Vagina (tissue), 2 donors: ENCODE measurements at places on chromosomes 1 and 21.

DNA sequence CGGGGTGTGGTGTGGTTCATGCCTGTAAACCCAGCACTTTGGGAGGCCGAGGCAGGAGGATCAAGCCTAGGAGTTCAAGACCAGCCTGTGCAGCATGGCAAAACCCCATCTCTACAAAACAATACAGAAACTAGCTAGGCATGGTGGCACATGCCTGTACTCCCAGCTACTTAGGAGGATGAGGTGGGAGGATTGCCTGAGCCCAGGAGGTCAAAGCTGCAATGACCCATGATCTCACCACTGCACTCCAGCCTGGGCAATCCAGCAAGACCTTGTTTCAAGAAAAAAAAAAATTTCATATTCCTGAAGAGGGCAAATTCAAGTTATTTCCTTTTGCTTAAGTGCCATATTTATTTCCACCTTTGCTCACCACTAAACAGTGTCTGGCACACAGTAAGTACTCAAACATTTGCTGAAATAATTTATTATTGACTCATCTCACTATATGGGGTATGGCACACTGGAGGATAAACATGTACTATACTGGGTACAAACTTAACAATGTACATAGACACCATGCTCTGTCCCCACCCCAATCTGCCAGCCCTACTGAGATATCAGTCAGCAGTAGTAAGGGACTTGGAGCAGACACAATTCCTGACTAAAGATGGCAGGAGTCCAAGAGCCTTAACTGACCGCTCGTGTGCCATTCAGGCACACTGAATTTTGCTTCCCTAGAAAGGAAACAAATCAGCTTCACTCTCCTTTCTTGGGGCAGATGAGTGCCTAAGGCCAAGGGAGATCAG is 15.5 kb downstream of the MEAF6 start:
- no peak overlapping the region for H3K4me3 ChIP-seq
- DNase-seq, result no peak

DNA sequence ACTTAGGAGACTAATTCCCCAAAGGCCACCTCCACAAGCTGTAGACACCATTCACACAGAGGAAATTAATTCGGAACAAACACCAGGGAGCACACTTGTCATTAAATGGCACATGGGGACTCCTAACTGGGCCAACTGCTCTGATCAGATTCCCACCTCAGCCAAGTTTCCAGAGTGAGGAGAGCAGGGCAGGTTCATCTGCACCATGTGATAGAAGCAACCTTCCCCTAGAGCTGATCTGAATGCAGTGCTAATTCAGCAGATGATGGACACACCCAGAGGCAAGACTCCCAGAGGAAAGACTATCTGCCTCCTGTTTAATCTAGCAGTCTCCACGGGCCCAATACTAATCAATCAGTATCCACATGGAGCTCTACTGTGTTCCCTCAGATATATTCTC is 147.0 kb downstream of the VAV3 start:
- no peaks in the 10 kb centered on the region for H3K4me1 ChIP-seq
- no peak for DNase-seq
- H3K4me3 ChIP-seq, result no peak overlapping the region
- H3K36me3 ChIP-seq, result no peaks in the 10 kb centered on the region

DNA sequence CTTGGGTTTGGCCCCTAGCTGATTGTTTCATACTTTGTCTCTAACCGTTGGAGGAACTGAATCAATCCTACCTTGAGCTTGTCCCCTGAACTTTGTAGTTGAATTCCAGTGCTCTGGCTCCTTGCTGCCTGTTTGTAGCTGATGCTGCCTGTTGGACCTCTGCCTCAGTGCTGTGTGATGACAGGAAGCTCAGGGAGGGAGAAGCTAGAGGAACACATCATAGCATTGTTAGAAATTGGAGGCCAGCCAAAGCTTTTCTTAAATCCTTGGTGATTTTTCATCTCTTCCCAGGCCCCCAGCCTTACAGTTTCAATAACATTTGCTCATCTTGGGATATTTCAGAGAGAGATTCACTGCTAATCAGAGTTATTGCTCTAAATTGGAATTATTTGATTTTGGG is 34.0 kb downstream of the MACF1 start:
- no peak for DNase-seq
- no peak overlapping the region for H3K27ac ChIP-seq
- no peaks in the 10 kb centered on the region for H3K27me3 ChIP-seq
- peaks cover 6% of the 10 kb centered on the region for H3K4me1 ChIP-seq

- H3K4me3 ChIP-seq, result no peak overlapping the region
- H3K27ac ChIP-seq, result no peak overlapping the region
- H3K36me3 ChIP-seq, result no peaks in the 10 kb centered on the region
- no peaks in the 10 kb centered on the region for H3K4me1 ChIP-seq
- no peak for DNase-seq
These were observed 61.4 kb upstream of the KIRREL1 start for GRCh38 chr1:157932069-157932468.

GRCh38 chr1:228867951-228868730 is 132.9 kb downstream of the RHOU start:
- H3K4me1 ChIP-seq, result peaks cover 11% of the 10 kb centered on the region
- no peaks in the 10 kb centered on the region for H3K27me3 ChIP-seq
- DNase-seq, result peak; percentile 77
- no peak overlapping the region for H3K27ac ChIP-seq
- H3K4me3 ChIP-seq, result no peak overlapping the region

DNA sequence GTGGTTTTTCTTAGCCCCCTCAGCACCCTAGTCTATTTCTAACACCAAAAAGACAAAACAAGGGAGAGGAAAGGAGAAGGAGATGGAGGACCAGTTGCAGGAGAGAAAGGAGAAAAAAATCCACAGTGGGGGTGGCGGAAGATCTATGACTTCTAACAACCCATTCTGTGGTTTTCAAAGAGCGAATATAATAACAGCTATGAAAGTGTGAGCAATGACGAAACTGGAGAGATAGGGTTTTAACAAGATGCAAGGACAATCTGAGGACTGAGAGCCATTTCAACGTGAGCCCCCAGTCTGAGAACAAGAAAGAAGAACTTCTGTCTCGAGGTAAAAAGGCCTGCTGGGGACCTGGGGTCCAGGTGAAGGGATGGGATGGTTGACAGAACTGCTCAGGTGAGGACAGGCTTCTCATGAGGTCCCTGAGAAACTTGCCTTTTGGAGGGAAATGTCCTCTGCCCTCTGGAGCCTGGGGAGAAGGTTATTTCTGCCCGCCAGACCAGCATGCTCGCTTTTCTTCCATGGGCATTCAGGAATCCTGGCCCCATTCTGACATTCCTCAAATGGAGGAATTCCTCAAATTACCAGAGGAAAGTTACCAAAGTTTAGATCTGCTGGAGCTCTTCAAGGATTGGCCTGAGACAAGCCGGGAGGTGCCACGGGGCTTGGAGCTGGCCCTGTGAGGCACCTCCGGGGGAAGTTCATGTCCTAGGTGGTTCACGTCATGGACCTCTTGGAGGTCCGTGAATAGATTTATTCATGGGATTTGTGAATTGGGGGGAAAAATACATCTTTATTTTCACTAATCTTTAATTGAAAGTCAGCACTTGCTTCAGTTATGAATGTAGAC is at the start of gene CD160:
Gene CD160, plus strand, starts transcription at position 270 of the 850 bp plus-strand sequence. CDS start 8,829 bp downstream, outside the sequence.
- no peak within 1 kb of the TSS for H3K4me3 ChIP-seq
- H3K27me3 ChIP-seq, result no peaks in the 10 kb centered on the region
- H3K36me3 ChIP-seq, result no peaks in the 10 kb centered on the region
- H3K27ac ChIP-seq, result no peak within 1 kb of the TSS
- DNase-seq, result no peak

GRCh38 chr1:221601166-221601565 is 140.7 kb downstream of the DUSP10 start:
- H3K36me3 ChIP-seq, result no peaks in the 10 kb centered on the region
- no peak overlapping the region for H3K4me3 ChIP-seq
- H3K4me1 ChIP-seq, result no peaks in the 10 kb centered on the region
- no peak overlapping the region for H3K27ac ChIP-seq
- no peak for DNase-seq

DNA sequence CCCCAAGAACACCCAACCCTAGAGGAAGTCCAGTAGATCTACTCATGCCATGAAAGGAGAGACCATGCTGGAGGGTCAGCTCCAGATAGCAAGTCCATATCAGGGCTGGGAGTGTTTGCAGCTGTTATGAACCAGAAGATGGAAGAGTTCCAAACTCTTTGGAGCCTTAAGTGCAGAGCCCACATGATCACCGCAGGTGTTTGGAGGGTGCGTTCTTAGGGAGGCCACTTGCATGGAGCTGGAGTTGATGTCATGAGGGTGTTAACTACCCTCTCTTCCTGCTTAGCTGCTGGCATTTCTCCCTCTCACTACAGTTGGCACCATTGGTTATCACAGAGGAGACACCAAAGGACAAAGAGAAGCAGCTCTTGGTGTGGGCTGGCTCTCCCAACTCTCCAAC is 616.9 kb downstream of the AJAP1 start:
- no peaks in the 10 kb centered on the region for H3K36me3 ChIP-seq
- H3K4me3 ChIP-seq, result no peak overlapping the region
- no peaks in the 10 kb centered on the region for H3K27me3 ChIP-seq
- H3K4me1 ChIP-seq, result no peaks in the 10 kb centered on the region
- no peak overlapping the region for H3K27ac ChIP-seq
- DNase-seq, result no peak
